ENCODE measurements at places on chromosomes 16 and 17. TPM values are rescaled to one million over a fixed set of nuclear protein-coding genes. Genes with fewer than 3 reads are reported as not detected.

DNA sequence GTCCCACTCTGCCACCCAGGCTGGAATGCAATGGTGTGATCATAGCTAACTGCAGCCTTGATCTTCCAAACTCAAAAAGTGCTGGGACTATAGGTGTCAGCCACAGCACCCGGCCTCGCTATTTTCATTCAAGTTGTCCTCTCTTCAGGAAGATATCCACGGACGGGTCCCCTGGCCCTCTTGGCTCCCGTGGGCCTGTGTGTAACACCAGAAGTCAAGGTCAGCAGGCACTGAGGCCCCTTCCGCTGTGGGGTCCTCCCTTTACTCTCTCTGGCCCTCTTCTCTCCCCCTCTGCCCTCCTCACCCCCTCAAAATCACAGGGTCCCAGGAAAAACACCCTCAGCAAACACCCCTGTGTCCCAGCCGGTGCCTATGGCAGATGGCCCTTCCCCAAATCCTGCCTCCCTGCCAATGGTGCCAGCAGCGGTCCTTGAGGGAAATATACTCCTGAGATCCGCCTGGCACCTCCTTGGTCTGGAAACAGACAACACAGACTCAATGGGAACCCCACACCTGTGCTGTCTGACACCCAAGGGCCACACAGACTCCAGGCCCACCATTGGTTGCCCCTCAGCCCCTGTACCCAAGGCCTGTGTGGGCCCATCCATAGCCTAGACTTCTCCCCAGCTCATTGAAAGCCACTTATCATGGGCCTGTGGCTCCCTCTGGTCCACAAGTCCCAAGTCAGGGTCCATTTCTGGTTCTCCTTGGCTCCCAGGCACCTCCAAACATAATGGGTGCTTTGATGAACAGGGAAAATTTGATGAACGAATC lies 221.5 kb downstream of the ZNF423 start:
- peak; percentile 48 for DNase-seq
- H3K27me3 ChIP-seq: no peaks in the 10 kb centered on the region

DNA sequence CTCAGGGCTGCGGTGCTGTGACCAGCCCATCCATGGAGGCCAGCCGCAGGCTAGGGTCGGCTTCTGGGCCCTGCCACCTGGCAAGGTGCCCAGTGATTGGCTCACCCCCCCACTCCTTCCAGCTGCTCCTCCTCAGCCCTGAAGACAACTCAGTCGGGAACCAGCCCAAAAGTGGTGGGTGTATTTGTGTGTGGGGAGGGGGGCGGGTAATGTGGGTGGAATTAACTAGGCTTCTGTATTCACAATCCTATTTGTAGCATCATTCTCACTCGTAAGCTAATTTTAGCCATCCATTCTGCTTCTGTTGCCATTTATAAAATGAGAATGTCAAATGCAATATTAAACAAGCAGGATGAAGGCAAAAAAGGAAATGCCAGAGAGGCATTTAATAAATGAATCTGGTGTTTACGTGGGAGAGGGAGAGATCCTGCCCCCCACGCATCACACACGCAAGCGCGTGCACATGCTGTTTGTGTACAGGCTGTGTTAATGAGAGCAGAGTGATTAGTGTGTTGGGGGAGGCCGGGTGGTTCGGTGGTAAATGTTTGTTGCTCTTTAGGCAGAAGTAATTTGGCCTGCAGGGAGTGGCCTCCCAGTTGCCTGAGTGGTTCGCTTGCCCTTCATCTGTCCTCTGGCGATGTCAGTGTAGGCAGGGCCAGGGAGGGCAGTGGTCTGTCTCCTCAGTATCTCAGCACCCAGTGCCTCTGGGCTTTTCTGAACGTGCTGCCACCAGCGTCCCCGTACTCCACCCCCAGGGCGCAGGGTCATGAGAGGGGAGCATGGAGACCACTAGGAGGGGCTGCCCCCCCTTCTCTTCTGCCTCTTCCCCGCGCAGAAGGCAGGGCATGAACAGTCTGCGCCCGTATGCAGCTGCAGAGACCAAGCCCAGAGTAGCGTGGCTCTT lies 140.1 kb downstream of the CCDC182 start:
- peak overlapping the region; percentile 24 for H3K4me3 ChIP-seq
- H3K27ac ChIP-seq: peak overlapping the region; percentile 81
- DNase-seq: peak; percentile 68

PRR11 gene
- total RNA-seq: 0.79 TPM

WNK4 gene
- not detected for total RNA-seq

XYLT1 gene
- total RNA-seq: 14.4 TPM

DNA sequence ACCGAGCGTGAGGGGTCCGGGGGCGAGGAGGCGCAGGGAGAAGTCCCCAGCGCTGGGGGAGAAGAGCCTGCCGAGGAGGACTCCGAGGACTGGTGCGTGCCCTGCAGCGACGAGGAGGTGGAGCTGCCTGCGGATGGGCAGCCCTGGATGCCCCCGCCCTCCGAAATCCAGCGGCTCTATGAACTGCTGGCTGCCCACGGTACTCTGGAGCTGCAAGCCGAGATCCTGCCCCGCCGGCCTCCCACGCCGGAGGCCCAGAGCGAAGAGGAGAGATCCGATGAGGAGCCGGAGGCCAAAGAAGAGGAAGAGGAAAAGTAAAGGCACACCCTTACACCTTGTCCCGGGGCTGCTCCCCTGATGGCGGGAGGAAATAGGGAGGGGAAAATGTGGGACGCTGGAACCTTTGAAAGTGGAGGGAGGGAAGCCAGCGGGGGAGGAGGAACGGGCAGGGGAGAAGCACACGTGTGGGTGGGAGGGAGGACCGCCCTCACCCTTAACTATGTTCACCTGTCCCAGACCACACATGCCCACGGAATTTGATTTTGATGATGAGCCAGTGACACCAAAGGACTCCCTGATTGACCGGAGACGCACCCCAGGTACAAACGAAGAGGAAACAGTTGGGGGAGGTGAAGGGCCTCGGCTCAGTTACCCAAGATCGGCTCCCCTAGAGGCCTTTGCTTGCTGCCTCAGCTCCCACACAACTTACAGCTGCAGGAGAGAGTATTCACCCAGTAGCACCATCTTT lies 916 bp downstream of the PAGR1 start:
- H3K36me3 ChIP-seq: peaks cover 10% of the 10 kb centered on the region
- no peaks in the 10 kb centered on the region for H3K27me3 ChIP-seq
- peak overlapping the region; percentile 94 for H3K27ac ChIP-seq
- H3K4me1 ChIP-seq: no peaks in the 10 kb centered on the region
- peak; percentile 77 for DNase-seq
- peak overlapping the region; percentile 84 for H3K4me3 ChIP-seq

- no peak overlapping the region for H3K27ac ChIP-seq
- no peak for DNase-seq
- no peak overlapping the region for H3K4me3 ChIP-seq
Observed at GRCh38 chr17:37088913-37089312, 140.2 kb downstream of the AATF start.

C16orf96 gene
- total RNA-seq: 0.24 TPM

UNC45B gene
- 118 TPM for total RNA-seq

DNA sequence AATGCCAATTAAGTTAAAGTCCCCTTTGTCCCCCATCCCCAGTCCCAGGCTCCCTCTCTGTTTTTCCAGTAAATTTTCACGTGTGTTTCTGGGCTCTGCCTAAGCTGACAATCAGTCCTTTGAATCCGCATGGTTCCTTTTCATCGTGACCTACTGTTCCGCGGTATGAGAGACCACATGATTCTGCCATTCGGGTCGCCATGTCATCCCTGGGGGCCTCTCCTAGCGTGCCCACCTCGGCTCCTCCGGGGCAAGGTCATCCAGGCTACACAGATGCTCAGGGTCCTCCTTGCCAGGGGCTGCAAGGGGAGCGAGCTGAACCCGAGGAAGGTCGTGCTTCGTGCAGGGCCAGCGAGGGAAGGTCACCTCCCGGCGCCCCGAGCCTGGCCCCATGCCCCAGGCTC lies 157.6 kb downstream of the RAB11FIP4 start:
- no peaks in the 10 kb centered on the region for H3K4me1 ChIP-seq
- peak overlapping the region; percentile 83 for H3K4me3 ChIP-seq
- no peaks in the 10 kb centered on the region for H3K27me3 ChIP-seq
- H3K36me3 ChIP-seq: no peaks in the 10 kb centered on the region
- no peak for DNase-seq
- H3K27ac ChIP-seq: peak overlapping the region; percentile 96

DNA sequence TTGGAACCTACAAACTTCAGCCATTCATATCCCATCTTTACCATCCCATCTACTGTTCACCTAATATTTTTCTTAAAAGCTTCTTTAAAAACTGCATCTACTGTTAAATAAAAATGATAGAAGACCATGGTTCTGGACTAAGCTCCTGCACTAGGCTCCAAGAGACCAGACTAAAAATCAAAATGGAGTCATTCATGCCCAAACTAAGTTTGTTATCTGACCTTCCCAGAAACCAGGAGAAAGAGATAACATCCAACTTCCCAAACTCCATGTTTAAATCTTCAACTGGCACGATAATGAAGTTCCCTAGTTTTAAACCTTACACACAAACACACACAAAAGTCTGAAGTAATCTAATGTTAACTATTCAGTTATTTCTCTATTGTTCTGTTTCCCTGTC lies 13.8 kb downstream of the DCUN1D3 start:
- no peak for DNase-seq
- H3K36me3 ChIP-seq: peaks cover 5% of the 10 kb centered on the region
- H3K4me3 ChIP-seq: no peak overlapping the region
- no peak overlapping the region for H3K27ac ChIP-seq
- H3K4me1 ChIP-seq: no peaks in the 10 kb centered on the region
- no peaks in the 10 kb centered on the region for H3K27me3 ChIP-seq

GRCh38 chr16:28863929-28864793 lies 518 bp downstream of the SH2B1 start:
- no peak for DNase-seq
- H3K4me3 ChIP-seq: peak overlapping the region; percentile 97
- H3K36me3 ChIP-seq: peaks cover 26% of the 10 kb centered on the region
- H3K27ac ChIP-seq: peak overlapping the region; percentile 95
- H3K27me3 ChIP-seq: no peaks in the 10 kb centered on the region

DNA sequence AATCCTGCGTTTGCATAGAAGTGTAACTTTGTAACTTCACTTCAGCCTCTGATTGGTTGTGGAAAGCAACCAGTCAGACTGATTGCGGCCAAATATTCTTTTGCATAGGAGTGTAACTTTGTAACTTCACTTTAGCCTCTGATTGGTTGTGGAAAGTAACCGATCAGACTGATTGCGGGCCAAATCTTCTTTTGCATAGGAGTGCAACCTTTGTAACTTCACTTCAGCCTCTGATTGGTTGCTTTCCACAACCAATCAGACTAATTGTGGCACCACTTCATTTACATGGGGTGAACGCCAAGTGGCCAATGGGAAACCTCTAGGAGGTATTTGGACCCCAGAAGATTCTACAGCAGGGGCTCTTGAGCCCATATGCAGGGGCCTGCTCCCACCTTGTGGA lies 1.8 kb upstream of the TMEM98 start:
- H3K4me1 ChIP-seq: peaks cover 13% of the 10 kb centered on the region
- no peaks in the 10 kb centered on the region for H3K36me3 ChIP-seq
- H3K27me3 ChIP-seq: no peaks in the 10 kb centered on the region
- no peak for DNase-seq
- H3K4me3 ChIP-seq: no peak overlapping the region

GRCh38 chr17:75240394-75241142 lies 20.8 kb downstream of the GGA3 start:
- no peak overlapping the region for H3K27ac ChIP-seq
- no peak for DNase-seq
- H3K27me3 ChIP-seq: no peaks in the 10 kb centered on the region
- H3K4me3 ChIP-seq: no peak overlapping the region
- peaks cover 17% of the 10 kb centered on the region for H3K4me1 ChIP-seq

- no peak for DNase-seq
- H3K36me3 ChIP-seq: no peaks in the 10 kb centered on the region
- peak overlapping the region; percentile 46 for H3K4me3 ChIP-seq
- H3K27ac ChIP-seq: peak overlapping the region; percentile 62
Observed at GRCh38 chr16:71564335-71564967, 12.4 kb downstream of the TAT start.

DNA sequence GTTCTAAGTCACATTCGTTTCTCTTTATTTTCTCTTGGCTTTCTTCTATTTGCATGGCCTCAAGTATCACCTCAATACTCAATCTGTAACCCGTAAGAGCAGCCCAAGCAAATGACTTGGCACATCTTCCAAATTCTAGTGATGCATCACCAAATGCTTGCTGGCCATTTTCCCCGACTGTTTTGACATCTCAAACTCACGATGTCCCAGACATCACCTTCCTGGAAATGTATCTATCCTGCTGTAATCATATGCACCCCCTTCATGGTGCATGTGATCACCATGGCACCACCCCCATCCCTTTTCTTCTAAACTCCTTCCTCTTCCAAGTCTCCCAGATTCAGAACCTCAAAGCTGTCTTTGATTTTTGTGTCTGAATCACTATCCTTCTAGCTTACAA lies 24.0 kb upstream of the ABCA5 start:
- no peaks in the 10 kb centered on the region for H3K36me3 ChIP-seq
- no peaks in the 10 kb centered on the region for H3K4me1 ChIP-seq
- H3K27me3 ChIP-seq: no peaks in the 10 kb centered on the region
- DNase-seq: no peak
- no peak overlapping the region for H3K4me3 ChIP-seq
- no peak overlapping the region for H3K27ac ChIP-seq

- peak overlapping the region; percentile 48 for H3K27ac ChIP-seq
- H3K4me1 ChIP-seq: no peaks in the 10 kb centered on the region
- H3K36me3 ChIP-seq: no peaks in the 10 kb centered on the region
- H3K27me3 ChIP-seq: no peaks in the 10 kb centered on the region
- H3K4me3 ChIP-seq: no peak overlapping the region
Observed at GRCh38 chr17:64707050-64707591, 45.0 kb upstream of the SMURF2 start.

DNA sequence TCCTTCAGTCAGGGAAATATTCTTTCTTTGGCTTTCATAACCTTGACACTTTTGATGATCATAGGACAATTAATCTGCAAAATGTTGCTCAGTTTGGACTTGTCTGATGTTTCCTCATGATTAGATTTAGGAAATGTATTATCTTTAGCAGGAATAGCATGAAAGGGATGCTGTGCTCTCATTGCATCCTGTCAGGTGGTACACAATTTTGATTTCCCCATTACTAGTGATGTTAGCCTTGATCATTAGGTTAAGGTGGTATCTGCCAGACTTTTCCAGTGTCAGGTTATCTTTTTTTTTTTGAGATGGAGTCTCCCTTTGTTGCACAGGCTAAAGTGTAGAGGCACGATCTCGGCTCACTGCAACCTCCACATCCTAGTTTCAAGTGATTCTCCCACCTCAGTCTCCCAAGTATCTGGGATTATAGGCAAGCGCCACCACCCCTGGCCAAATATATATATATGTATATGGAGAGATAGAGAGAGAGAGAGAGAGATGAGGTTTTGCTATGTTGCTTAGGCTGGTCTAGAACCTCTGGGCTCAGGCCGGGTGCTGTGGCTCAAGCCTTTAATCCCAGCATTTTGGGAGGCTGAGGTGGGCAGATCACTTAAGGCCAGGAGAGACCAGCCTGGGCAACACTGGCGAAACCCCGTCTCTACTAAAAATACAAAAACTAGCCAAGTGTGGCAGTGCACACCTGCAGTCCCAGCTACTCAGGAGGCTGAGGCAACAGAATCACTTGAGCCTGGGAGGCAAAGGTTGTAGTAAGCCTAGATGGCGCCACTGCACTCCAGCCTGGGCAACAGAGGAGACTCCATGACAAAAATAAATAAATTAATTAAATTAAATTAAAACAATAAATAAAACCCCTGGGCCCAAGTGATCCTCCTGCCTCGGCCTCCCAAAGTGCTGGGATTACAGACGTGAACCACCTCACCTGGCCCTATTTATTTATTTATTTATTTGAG lies 15.8 kb upstream of the CAVIN1 start:
- no peaks in the 10 kb centered on the region for H3K36me3 ChIP-seq
- no peak overlapping the region for H3K27ac ChIP-seq
- no peaks in the 10 kb centered on the region for H3K27me3 ChIP-seq
- DNase-seq: no peak

WDR90 gene
- total RNA-seq: 3.0 TPM

Measured in right atrium auricular region (tissue), 2 donors.